ENCODE measurements at places on chromosomes 11 and 22. TPM values are rescaled to one million over a fixed set of nuclear protein-coding genes. Genes with fewer than 3 reads are reported as not detected.

The FAM111B gene
- 0.89 TPM for total RNA-seq

The APOA1 gene
- 10.4 TPM for total RNA-seq

The MIAT gene
- total RNA-seq, result 1.2 TPM

The OR51B2 gene
- total RNA-seq, result not detected

The LRRC74B gene
- total RNA-seq, result under 0.01 TPM

The OSBPL5 gene
- 26.4 TPM for total RNA-seq

The ASRGL1 gene
- total RNA-seq, result 0.30 TPM

The SLC35F2 gene
- 27.4 TPM for total RNA-seq

The GAL3ST1 gene
- total RNA-seq, result 0.18 TPM

The TP53I11 gene
- 17.3 TPM for total RNA-seq

The MAP6 gene
- 0.59 TPM for total RNA-seq

The FOXRED1 gene
- total RNA-seq, result 13.3 TPM

The OR10AG1 gene
- total RNA-seq, result not detected

The KCNJ1 gene
- not detected for total RNA-seq

The ANO9 gene
- not detected for total RNA-seq

The SHANK2 gene
- 3.7 TPM for total RNA-seq

The FXYD2 gene
- total RNA-seq, result not detected

The MYOD1 gene
- total RNA-seq, result not detected

The NLRP14 gene
- total RNA-seq, result not detected

The HEPHL1 gene
- 0.09 TPM for total RNA-seq

The SCGB1C1 gene
- not detected for total RNA-seq

The KLHL35 gene
- 2.9 TPM for total RNA-seq

The MICAL2 gene
- total RNA-seq, result 246 TPM

The RIC3 gene
- not detected for total RNA-seq

The CSNK2A3 gene
- total RNA-seq, result 2.1 TPM

The TH gene
- total RNA-seq, result not detected

The FOLR1 gene
- not detected for total RNA-seq

The VPS37C gene
- 15.4 TPM for total RNA-seq

The OR5B21 gene
- total RNA-seq, result not detected

The CTSF gene
- 13.8 TPM for total RNA-seq

The TUBGCP6 gene
- 29.7 TPM for total RNA-seq

The C22orf23 gene
- 0.59 TPM for total RNA-seq

The F2 gene
- not detected for total RNA-seq

The ELMOD1 gene
- total RNA-seq, result 2.8 TPM

Data from smooth muscle cell of the umbilical artery (primary cell).